ENCODE measurements at places on chromosomes 1 and 21.

GRCh38 chr1:40257313-40257687 lies 736 bp upstream of the ZMPSTE24 start:
- DNase-seq: peak; percentile 62

- DNase-seq: peak; percentile 15
Measured at GRCh38 chr1:9115351-9116205, 13.3 kb downstream of the GPR157 start.

DNA sequence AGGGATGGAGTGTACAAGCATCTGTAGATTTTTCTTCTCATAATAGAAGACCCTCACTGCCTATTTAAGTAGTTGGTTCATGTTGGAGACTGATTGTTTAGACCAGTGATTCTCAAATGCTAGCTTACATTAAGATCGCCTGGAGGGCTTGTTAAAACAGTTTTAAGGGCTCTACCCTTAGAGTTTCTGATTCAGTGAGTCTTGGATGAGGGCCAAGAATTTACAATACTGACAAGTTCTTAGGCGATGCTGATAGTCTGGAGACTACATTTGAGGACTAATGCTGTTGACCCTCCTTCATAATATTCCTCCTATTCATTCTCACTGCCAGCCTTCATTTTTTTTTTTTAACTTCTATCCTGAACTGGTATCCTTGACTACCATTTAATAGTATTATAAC lies 15.2 kb upstream of the AGO3 start:
- no peak for DNase-seq

- DNase-seq: no peak
Measured at GRCh38 chr1:81478219-81478618, 322.5 kb upstream of the ADGRL2 start.

DNA sequence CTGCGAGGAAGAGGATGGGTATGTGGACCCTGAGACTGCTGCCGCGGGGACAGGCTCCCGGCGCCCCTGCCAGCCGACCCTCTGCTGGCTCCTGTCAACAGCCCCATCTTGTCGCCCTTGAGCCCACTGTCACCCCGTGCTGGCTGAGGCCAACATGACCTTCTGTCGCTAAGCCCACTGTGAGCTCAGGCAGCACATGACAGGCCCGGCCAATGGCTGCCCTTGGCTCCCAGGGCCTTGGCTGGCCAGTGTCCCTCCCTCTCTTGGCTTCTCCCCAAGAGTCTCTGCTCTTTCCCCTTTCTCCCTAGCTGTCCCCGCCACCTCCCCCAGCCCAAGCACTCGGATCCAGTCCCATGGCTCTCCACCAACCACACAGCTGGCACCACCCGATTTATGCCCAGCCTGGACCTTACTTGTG lies 3.5 kb downstream of the PEX10 start:
- DNase-seq: no peak

DNA sequence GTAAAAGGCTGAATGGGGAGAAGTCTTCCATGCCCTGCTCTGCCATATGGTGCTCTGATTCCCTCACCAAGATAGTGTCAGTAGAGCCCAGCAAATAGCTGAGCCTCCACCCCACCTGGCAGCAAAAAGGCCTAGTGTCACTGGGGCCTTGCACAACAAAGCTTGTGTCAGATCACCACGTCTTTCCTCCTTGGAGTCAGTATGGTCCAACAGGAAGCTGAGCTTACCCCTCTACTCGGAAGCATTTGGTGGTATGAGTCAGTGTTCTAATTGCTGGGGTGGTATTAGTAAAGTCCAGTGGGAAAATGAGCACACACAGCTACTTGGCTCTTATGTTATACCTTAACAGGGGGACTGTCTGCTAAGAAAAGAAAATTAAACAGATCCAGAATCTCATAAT lies 18.7 kb upstream of the RRP15 start:
- peak; percentile 21 for DNase-seq

- DNase-seq: peak; percentile 32
Measured at GRCh38 chr1:15070145-15070748, 83.3 kb upstream of the TMEM51 start.

DNA sequence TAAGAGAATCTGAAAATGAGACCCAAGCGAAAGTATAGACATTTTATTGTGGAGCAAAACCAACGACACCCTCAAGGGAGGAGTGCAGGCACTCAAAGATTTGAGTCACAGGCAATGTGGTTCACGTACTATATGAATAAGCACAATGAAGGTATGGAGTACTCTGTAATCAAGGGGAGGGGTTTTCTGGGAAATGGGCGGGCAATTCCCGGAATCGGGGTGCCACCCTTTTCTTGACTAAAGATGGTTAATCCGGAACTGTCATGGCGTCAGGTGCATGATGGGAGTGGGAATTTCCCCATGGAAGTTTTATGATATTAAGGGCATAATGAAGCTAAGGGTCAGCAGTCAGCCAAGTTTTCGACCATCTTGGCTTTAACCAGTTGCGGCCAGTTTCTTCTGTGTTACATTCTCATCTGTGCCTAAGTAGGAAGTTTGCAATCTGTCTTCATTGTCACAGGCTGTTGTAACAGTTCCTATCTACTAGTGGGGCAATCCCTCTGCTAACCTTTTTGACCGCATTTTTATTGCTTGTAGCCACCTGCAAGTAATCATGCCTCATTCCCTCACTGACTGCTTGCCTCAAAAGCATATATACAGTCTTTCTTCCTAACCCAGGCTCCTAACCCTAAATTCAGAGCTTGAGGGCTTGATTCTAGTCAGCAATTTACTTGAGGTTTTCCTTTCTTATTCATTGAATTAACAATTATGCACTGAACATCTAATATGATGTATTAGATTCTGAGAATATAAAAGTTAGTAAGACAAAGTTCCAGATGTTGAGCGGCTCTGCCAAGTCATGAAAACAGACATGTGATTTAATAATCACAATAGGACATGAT lies 775 bp upstream of the AIM2 start:
- peak; percentile 82 for DNase-seq

DNA sequence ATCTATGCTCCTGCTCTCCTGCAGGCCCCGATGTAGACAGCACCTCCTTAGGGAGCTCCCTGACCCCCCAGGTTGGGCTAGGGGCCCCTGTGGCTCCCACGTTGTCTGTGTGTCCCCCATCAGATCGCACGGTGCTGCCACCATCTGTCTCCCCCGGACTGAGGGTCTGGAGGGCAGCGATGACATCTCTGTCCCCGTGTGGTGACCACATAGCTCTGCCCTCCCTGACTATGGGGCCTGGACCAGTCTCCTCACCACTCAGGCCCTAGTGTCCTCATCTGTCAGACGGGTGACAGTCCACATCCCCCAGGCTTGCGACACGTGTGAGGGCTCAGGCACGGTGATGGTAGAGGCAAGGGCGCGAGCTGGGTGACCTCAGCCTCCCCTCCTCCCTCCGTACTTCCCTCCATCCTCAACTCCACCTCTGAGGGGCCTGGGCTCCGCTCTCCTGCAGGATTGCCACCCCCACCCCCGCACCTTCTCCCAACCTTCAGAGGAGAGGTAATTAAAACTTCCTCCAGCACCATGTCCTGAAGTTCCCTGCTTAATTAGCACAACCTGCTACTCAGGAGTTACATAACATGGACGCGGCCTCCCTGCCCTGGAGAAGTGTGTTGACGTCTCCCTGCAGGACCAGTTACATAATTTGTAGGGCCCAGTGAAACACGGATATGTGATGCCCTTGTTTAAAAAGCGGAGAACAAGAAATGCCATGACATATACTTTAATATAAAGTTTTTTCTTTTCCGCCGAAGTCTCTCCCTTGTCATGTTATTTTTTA lies 288.2 kb downstream of the PTPRU start:
- no peak for DNase-seq

GRCh38 chr1:50989694-50990093 lies 19.6 kb downstream of the CDKN2C start:
- DNase-seq: peak; percentile 83

- peak; percentile 5 for DNase-seq
Measured at GRCh38 chr21:36183144-36183795, 26.6 kb downstream of the DOP1B start.

GRCh38 chr1:171426645-171427044 lies 58.7 kb upstream of the PRRC2C start:
- DNase-seq: no peak

- DNase-seq: peak; percentile 79
Measured at GRCh38 chr1:160376525-160377131, 9.8 kb downstream of the NHLH1 start.

DNA sequence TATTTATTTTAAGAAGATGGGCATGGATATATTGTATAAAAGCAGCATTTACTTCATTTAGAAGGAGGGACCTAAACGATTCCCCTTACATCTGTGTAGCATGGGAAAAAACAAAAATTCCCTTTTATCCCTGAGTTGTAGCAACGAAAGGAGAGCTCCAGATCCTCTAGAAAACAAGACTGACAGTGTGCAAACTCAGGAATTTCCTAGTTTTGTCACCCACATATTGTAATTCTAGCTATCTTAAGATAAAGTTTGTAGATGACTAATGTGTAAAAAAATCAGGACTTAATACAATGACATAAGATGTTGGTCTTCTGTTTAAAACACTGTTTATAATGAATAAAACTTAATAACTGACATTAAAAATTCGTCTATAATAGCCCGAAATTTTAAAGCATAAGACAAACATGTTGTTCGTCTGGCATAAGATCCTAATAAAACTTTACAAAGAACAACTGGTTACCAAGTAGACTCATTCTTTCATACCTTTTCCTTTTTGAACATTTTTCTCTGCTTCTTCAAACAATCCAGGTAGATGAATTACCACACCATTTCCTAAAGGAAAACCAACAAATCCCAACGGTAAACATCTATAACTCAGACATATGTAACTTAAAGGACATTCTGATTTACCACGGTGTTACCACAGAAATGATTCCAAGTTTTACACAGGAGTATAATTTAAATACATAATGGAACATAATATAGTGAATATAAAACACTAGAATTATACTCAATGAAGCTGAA lies 15.2 kb downstream of the ADSS2 start:
- DNase-seq: peak; percentile 37

GRCh38 chr1:22739648-22740385 lies 29.2 kb downstream of the EPHB2 start:
- peak; percentile 97 for DNase-seq

GRCh38 chr1:161770250-161770649 lies 4.1 kb downstream of the ATF6 start:
- DNase-seq: no peak

DNA sequence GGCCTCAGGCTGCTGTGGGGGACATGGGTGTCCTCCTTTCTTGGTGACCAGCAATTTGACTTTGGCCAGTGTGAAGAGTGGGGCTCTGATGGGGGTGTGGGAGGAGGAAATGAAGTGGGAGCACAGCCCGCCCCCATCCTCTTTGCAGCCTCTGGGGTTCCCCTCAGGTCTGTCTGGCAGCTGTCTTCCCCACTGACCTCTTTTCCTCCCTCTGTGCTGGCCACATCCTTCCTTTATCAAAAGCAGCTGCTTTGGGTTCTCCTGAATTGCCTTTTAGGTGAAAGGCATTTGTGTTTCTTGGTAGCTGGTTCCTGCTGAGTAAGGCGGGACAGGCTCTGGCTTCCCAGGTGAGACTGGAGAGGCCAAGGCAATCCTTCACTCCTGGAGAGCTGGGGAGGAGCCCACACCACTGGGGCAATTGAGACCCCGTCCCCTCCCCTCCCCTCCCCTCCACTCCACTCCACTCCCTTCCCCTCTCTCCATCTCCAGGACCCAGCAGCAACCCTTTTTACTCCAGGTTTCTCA lies 24.9 kb downstream of the PCAT6 start:
- no peak for DNase-seq

- peak; percentile 98 for DNase-seq
Measured at GRCh38 chr1:245788269-245788668, 633.5 kb downstream of the KIF26B start.

GRCh38 chr1:101112051-101112780 lies 86.6 kb upstream of the DPH5 start:
- no peak for DNase-seq

DNA sequence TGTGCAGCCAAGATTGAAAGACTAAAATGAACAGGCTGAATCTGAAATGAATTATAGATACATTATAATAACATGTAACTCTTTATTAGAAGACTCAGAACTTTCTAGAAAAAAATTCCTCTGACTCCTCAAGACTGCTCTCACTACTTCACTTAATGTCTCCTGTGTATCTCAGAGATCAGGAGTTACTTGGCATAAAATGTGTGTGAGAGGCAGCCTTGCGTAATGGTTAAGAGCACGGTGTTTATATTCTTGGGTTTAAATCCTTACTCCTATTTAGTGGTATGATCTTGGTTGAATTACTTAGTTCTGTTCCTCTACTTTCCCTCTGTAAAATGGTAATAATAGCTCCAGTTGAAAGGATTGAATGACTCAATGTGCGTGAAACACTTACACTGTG lies 634.9 kb downstream of the LTN1 start:
- no peak for DNase-seq

- no peak for DNase-seq
Measured at GRCh38 chr1:64337475-64337874, 132.5 kb upstream of the CACHD1 start.

DNA sequence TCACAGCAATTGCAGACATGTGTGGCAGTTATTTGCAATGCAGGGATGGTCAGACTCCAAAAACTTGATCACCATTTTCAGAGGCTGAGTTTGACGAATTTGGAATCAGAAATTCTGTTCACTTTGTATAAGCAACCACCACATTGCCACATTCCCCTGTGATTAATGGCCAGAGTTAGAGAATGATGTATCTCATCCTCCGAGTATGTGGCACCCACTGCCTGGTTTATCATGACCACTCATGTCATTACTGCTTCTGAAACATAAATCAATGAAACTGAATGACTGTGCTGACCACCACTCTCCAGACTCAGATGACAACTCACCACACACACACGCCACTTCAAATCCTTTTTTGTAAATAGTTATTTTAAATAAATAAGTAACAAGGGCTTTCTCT lies 66.6 kb upstream of the CACHD1 start:
- DNase-seq: peak; percentile 79

GRCh38 chr1:56872597-56872996 lies 18.0 kb downstream of the C8A start:
- peak; percentile 41 for DNase-seq

- peak; percentile 48 for DNase-seq
Measured at GRCh38 chr1:231600458-231600976, 26.1 kb upstream of the DISC1 start.

GRCh38 chr1:84412316-84412942 lies 14.1 kb downstream of the DNASE2B start:
- peak; percentile 43 for DNase-seq

- no peak for DNase-seq
Measured at GRCh38 chr1:221522529-221522940, 219.4 kb downstream of the DUSP10 start.

DNA sequence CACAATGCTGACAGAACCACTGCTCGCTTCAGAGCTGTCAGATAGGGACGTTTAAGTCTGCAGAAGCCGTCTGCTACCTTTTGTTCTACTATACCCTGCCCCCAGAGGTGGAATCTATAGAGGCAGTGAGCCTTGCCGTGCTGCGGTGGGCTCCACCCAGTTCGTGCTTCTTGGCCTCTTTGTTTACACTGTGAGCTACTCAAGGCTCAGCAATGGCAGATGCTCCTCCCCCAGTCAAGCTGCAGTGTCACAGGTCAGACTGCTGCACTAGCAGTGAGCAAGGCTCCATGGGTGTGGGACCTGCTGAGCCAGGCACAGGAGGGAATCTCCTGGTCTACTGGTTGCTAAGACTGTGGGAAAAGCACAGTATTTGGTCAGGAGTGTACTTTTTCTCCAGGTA lies 47.1 kb downstream of the LEPR start:
- peak; percentile 24 for DNase-seq

All from GM23248 (cell line).